NCI-H524 treated with DMSO at 0.1 percent for 48 hours (cell line): ENCODE measurements at places on chromosomes 6 and 20.

- no peak for DNase-seq
Observed at GRCh38 chr20:375265-375889, 5.2 kb upstream of the TRIB3 start.

DNA sequence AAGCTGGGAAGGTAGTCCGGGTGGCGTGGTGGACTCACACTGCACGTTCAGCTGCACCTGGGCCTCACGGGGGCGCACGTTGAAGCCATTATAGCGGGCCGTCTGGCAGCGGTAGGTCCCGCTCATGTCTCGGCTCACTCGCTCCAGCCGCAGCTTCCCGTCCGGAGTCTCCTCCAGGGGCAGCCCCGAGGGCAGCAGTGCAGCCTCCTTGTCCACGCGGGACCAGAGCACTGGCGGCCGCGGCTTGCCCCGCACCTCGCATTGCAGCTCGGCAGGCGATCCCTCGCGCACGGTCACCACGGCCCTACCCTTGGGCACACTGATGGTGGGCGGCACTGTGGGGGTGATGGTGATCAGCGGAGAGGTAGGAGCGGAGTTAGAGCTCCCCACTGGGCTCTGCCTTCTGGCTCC is 47.6 kb downstream of the MDGA1 start:
- DNase-seq, result no peak

- no peak for DNase-seq
Observed at GRCh38 chr6:62982951-62983350, 228.3 kb upstream of the FKBP1C start.

DNA sequence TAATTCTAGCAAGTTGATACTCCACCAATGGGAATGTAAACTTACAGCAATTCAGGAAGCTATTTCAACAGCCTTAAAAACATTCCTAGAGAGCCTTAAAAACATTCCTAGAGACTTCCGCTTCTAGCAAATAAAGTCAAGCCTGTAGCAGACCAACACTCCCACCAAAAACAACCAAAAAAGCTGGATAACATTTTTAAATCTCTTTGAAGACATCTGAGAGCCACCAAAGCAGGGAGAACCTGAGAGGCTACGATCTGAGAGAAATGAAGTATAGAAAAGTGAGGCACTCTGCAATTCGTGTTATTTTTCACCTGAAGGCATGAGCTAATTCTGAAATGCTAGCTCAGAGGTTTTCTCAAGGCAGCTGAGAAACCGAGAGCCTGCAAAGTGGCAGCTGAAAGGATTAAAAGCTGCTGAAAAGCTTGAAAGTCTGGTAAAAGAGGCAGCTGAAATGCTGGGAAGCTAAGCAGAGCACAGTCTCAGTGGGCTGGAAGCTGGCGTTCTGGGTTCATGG is 20.9 kb downstream of the GPR63 start:
- DNase-seq, result no peak

- DNase-seq, result no peak
Observed at GRCh38 chr6:90072501-90072900, 178.2 kb downstream of the GJA10 start.
